Parietal lobe (tissue), 2 donors: ENCODE measurements at places on chromosomes 4 and X. TPM values are rescaled to one million over a fixed set of nuclear protein-coding genes. Genes with fewer than 3 reads are reported as not detected.

NUDT9 gene
- total RNA-seq: 21.0 TPM

MAGEB1 gene
- not detected for total RNA-seq

DRD5 gene
- 0.63 TPM for total RNA-seq

PLA2G12A gene
- 26.0 TPM for total RNA-seq

PRKG2 gene
- total RNA-seq: 15.3 TPM
